ENCODE measurements at places on chromosomes 11 and 22. TPM values are rescaled to one million over a fixed set of nuclear protein-coding genes. Genes with fewer than 3 reads are reported as not detected.

- H3K27me3 ChIP-seq: no peaks in the 10 kb centered on the region
- H3K36me3 ChIP-seq: no peaks in the 10 kb centered on the region
- no peak for DNase-seq
- no peak overlapping the region for H3K4me3 ChIP-seq
- peaks cover 79% of the 10 kb centered on the region for H3K4me1 ChIP-seq
- peak overlapping the region; percentile 95 for H3K27ac ChIP-seq
These were observed 14.2 kb downstream of the PRR33 start for GRCh38 chr11:1877211-1878136.

DNA sequence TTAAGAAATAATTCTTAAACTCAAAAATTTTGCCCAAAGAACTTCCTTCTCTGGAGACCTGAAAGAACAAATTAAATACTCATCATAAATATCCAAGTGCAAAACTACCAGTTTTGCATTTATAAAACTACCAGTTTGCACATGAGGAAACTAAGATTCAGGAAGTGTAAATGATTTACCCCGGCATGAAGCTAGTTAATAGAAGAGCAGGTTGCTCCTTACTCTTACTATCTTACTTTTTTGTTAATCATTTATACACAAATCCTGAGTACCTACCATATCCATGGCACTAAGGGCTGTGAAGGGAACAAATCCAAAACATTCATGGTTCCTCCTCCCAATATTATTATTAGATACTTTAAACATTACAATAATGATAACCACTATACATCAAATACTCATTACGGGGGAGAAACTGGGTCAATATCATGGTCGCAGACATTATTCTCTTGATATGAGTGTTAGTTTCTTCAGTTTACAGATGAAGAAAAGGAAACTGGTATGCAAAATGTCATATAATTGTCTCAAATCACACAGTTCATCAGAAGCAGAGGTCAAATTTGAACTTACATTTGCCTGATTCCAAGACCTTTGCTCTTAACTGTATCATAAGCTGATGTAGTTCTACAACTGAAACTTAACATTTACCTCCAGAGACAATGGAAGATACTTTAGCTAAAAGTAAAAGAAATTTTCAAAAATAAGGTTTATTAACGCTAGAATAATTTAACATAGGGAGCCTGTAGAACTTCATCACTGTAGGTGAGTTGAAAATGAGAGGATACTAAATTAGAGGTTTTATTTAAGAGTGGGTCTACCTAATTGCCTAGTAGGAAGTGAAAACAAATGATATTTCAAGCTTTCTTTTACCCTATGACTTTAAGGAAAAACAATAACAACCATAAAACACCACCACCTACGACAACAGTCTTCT is 74.5 kb downstream of the FAM76B start:
- no peak overlapping the region for H3K4me3 ChIP-seq
- H3K4me1 ChIP-seq: no peaks in the 10 kb centered on the region
- H3K27ac ChIP-seq: no peak overlapping the region
- DNase-seq: no peak
- no peaks in the 10 kb centered on the region for H3K36me3 ChIP-seq

PTPRCAP gene
- total RNA-seq: 1.9 TPM

DNA sequence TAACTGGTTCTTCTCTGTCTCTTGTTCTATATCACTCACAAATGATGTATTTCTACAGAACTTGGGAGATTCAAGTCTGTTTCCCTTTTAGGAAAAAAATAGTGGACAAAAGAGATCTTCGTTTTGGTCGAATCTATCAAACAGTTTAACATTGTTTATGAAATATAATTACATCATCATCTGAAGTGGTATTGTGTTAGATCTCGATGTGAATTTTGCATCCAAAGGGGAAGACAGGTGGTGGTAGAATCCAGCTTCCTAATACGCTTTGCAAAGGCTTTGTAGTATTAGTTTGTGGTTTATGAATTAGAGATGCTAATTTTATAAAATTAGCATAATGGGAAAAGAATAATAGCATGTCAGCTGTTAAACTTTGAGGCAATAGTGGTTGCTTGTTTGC is 3.4 kb downstream of the SIK2 start:
- peaks cover 40% of the 10 kb centered on the region for H3K4me1 ChIP-seq
- no peaks in the 10 kb centered on the region for H3K36me3 ChIP-seq
- no peak for DNase-seq
- no peak overlapping the region for H3K27ac ChIP-seq

- no peak overlapping the region for H3K27ac ChIP-seq
- no peaks in the 10 kb centered on the region for H3K27me3 ChIP-seq
- no peak overlapping the region for H3K4me3 ChIP-seq
- H3K4me1 ChIP-seq: no peaks in the 10 kb centered on the region
- DNase-seq: no peak
These were observed 23.8 kb downstream of the GGTLC2 start for GRCh38 chr22:22667966-22668880.

DNA sequence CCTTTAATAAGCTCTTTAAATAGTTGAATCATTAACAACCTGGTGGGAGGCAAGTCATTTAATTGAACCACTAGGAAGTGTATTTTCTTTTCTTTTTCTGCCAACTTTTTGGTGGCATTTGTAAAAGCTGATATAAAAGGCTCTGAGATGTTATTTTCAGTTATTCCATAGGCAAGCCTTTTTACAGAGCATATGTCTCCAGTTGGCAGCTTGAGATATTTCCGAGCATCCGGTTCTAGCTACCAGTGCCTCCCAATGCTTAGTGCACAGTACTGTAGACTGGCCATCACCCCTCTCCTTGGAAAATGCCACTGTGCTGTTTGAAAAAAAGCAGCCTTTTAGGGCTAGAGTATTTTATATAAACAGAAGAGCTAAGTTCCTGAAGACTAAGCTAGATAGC is 178.7 kb upstream of the SORL1-AS1 start:
- H3K4me3 ChIP-seq: no peak overlapping the region
- H3K4me1 ChIP-seq: no peaks in the 10 kb centered on the region
- no peaks in the 10 kb centered on the region for H3K36me3 ChIP-seq
- no peak for DNase-seq
- no peak overlapping the region for H3K27ac ChIP-seq

GRCh38 chr11:97445561-97445960 is 1055.7 kb downstream of the JRKL start:
- no peak overlapping the region for H3K27ac ChIP-seq
- no peaks in the 10 kb centered on the region for H3K36me3 ChIP-seq
- no peak overlapping the region for H3K4me3 ChIP-seq

DNA sequence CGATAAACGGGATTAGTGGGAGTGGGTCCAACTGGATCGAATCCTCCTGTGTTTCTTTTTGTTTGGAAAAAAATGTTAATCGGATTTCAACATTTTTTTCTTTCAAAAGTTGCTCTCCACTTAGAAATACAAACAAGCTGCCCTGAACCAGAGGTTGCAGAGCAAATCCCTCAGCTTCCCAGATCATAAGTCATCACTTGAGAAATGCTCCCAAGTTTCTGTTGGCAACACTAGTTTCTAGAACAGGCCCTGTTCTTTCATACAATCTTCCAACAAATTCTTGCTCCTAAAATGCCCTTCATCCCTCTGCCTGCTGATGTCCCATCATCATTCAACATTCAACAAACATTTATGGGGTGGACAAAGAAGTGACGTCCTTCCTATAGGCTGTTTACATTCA is 1.3 kb upstream of the MLC1 start:
- no peak overlapping the region for H3K4me3 ChIP-seq
- no peaks in the 10 kb centered on the region for H3K36me3 ChIP-seq
- H3K27me3 ChIP-seq: peaks cover 3% of the 10 kb centered on the region
- no peak overlapping the region for H3K27ac ChIP-seq
- DNase-seq: no peak

GRCh38 chr11:44725016-44725685 is 1.6 kb upstream of the TSPAN18 start:
- H3K4me3 ChIP-seq: no peak overlapping the region
- no peaks in the 10 kb centered on the region for H3K36me3 ChIP-seq
- H3K4me1 ChIP-seq: no peaks in the 10 kb centered on the region
- no peaks in the 10 kb centered on the region for H3K27me3 ChIP-seq
- H3K27ac ChIP-seq: peak overlapping the region; percentile 1
- DNase-seq: no peak

DNA sequence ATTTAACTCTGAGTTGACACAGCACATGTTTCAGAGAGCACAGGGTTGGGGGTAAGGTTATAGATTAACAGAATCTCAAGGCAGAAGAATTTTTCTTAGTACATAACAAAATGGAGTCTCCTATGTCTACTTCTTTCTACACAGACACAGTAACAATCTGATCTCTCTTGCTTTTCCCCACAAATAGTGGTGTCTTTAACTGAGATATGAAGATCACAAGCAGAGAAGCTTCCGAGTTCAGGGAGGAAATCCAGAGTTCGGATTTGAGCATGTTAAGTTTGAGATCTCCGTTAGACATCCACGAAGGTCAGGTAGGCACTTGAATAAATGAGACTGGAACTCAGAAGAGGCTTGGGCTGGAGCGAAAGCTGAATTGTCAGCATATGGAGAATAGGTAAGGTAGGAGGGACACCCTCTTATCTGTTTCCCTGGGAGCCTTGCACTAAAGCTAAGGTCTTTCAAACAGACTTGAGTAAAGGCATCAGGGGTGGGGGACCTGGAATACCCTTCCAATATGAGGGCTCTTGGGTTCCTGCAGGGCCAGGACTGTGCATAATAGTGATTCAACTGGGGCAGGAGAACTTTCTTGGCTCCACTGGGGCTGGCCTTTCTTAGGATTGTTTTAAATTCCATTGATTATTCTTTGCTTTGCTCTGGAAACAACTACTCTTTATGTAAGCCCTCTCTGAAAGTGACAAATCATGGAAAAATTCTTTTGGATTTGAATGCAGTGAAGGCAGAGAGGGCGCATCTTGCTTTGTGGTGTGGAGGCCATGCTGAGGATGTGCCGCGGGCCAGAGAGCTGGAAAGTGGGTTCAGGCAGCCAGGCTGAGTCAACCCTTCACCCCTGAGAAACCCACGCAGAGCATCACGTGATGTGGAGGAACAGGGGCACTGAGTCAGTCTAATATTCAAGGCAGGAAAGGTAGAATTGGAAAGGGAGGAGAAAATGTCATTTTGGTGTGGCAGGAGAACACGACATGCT is 62.7 kb upstream of the AMPD3 start:
- no peak overlapping the region for H3K27ac ChIP-seq
- DNase-seq: peak; percentile 44
- no peak overlapping the region for H3K4me3 ChIP-seq
- H3K4me1 ChIP-seq: peaks cover 7% of the 10 kb centered on the region

PATE2 gene
- not detected for total RNA-seq

GRCh38 chr11:849951-850774 is 7.5 kb downstream of the TSPAN4 start:
- H3K27ac ChIP-seq: no peak overlapping the region
- no peaks in the 10 kb centered on the region for H3K27me3 ChIP-seq
- H3K36me3 ChIP-seq: no peaks in the 10 kb centered on the region
- peak overlapping the region; percentile 29 for H3K4me3 ChIP-seq
- DNase-seq: no peak

DNA sequence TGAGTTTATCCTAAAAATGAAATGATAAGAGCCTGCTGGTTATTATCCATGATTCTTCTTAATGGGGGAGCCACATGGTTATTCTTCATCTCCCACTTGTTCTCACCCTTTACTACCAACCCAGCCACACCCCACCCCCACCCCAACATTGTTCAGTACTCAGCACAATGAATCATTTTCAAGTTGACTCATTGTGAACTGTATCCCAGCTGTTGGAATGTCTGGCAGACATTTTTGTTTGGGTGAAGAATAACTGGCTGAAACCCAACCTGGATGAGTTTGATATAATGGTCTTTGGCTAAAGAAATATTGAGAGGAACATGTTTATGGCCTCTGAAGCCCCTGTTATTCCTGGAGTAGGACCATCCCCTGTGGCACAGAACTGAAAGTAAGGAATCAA is 136.2 kb downstream of the ELP4 start:
- no peak overlapping the region for H3K4me3 ChIP-seq
- no peaks in the 10 kb centered on the region for H3K4me1 ChIP-seq
- H3K27me3 ChIP-seq: no peaks in the 10 kb centered on the region
- no peaks in the 10 kb centered on the region for H3K36me3 ChIP-seq

- peak; percentile 76 for DNase-seq
- H3K27me3 ChIP-seq: no peaks in the 10 kb centered on the region
- H3K36me3 ChIP-seq: no peaks in the 10 kb centered on the region
- H3K4me3 ChIP-seq: peak overlapping the region; percentile 31
These were observed 87.0 kb upstream of the BLID start for GRCh38 chr11:122202951-122203456.
